ENCODE measurements at places on chromosomes 4 and X. TPM values are rescaled to one million over a fixed set of nuclear protein-coding genes. Genes with fewer than 3 reads are reported as not detected.

GRCh38 chr4:144056800-144057199, 37.6 kb upstream of the GYPB start:
- no peak for DNase-seq

- DNase-seq, result no peak
These were observed 28.2 kb downstream of the NHS start for GRCh38 chrX:17403189-17403691.

Gene VEGFD
- 4.1 TPM for total RNA-seq

Gene SSX1
- total RNA-seq, result not detected

Gene ADH4
- 1.6 TPM for total RNA-seq
